Activated B cell treated with CpG ODN at 0.5 μM for 24 hours (primary cell): ENCODE measurements at places on chromosomes 16 and 17. TPM values are rescaled to one million over a fixed set of nuclear protein-coding genes. Genes with fewer than 3 reads are reported as not detected.

Gene METTL22
- 36.4 and 49.6 TPM in 2 replicates for total RNA-seq

Gene TSNAXIP1
- 1.2 and 1.9 TPM in 2 replicates for total RNA-seq

Gene SPATA32
- 0.27 and 0.39 TPM in 2 replicates for total RNA-seq

Gene GLOD4
- total RNA-seq: 51.4 and 51.9 TPM in 2 replicates

Gene NGFR
- total RNA-seq: 1.2 and 1.3 TPM in 2 replicates

Gene TNFSF13
- total RNA-seq: 14.4 and 15.3 TPM in 2 replicates

Gene HEATR9
- not detected in 2 replicates for total RNA-seq
